Uterus (tissue), 4 donors: ENCODE measurements at places on chromosomes 7 and 10. TPM values are rescaled to one million over a fixed set of nuclear protein-coding genes. Genes with fewer than 3 reads are reported as not detected.
A peak's percentile ranks its signal among the peaks of the same experiment; 100 is the strongest.

- DNase-seq: no peak
Observed at GRCh38 chr7:120033114-120033513, 239.9 kb upstream of the KCND2 start.

- peak; percentile 74 for DNase-seq
Observed at GRCh38 chr7:73308665-73309214, at the start of gene NSUN5. NSUN5 (minus strand) TSS chr7:73308826; CDS start chr7:73308790, 36 bp downstream.

DNA sequence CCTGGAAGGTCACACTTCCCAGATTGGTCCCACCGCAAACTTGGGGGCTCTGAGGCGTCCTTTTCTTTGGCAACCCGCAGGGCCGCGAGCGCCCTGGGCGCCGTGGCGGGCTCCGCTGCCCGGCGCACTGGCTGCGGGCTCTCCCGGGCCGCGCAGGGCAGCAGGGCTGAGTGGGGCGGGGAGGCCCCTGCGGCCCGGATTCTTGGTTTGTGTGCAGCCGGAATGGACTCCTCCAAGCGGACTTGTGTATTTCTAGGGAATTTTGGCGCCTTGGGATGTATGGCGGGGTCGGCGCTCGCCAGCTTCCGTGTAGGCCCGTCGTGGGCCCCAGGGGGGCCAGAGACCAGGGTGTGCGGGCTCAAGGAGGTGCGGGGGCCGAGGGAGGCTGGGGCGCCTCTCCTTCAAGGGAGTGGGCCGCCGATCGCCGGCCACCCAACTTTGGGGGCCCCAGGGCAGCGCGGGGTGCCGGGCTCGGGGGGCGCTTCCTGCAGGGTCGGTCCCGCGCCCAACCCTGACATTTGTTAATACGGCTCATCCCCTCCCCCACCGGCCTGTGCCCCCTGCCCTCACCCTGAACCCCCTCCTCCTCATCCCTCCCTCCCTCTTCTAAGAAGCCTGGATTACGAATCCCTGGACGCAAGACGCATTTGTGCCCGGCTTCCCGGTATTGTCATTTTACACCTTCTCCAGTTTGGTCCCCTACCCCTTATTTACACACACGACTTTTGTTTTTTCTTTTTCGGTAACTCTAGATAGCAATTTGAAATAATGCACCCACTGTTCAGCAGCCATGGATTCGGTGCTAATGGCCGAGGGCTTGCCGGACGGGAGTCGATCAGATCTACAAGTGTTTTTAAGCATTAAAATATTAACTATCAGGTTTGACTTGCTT lies 2.5 kb downstream of the TCF7L2 start:
- no peak for DNase-seq

- DNase-seq: no peak
Observed at GRCh38 chr7:74183653-74184450, 9.7 kb downstream of the EIF4H start.

DNA sequence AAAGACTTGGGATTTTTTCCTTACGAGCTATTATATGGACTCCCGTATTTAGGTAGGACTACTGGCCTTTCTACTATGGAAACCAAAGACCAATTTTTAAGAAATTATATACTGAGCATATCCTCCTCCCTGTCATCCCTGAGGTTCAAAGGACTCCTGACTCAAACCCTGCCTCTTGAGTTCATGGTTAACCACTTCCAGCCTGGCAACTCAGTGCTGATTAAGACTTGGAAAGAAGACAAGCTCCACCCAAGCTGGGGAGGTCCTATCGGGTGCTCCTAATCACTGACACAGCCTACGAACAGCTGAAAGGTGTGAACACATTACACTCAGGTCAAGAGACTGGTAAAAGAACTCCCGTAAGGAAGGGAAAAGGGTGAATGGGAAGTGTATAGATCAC lies 66.8 kb downstream of the LYZL2 start:
- no peak for DNase-seq

GRCh38 chr7:122256046-122256445 lies 48.5 kb downstream of the FEZF1 start:
- DNase-seq: no peak

- DNase-seq: no peak
Observed at GRCh38 chr10:129552119-129552518, 85.1 kb downstream of the MGMT start.

DNA sequence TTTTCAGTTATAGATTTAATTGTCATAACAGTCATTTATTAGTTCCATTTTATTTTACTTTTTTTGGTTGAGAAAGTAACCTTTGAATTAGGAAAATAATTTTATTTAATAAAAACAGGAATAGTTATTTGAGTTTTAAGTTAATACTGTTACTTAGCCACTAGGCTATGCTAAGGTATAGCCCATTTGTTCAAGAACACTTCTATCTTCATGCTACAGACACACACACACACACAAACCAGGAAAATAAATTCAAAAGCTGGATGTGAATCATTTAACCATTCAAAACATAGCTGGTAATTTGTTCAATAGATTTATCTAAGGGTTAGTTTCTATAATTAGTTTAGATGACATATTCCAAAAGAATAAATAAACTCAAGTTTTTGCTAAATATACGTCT lies 148.4 kb downstream of the RNF133 start:
- DNase-seq: no peak

- no peak for DNase-seq
Observed at GRCh38 chr7:36620166-36620708, 104.1 kb downstream of the AOAH start.

DNA sequence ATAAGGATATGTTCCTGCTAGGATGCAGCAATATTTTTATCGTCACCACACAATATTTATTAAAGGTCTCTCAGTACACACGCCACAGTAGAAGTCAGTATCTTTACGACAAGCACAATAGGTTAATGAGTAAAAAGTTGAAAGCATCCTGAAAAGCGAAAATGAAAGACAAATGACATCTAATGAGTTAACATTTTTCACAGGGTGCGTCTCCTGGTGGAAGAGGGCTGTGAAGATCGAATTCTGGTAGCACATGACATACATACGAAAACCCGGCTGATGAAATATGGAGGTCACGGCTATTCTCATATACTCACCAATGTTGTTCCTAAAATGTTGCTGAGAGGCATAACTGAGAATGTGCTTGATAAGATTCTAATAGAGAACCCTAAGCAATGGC lies 10.8 kb downstream of the C1QL3 start:
- no peak for DNase-seq

DNA sequence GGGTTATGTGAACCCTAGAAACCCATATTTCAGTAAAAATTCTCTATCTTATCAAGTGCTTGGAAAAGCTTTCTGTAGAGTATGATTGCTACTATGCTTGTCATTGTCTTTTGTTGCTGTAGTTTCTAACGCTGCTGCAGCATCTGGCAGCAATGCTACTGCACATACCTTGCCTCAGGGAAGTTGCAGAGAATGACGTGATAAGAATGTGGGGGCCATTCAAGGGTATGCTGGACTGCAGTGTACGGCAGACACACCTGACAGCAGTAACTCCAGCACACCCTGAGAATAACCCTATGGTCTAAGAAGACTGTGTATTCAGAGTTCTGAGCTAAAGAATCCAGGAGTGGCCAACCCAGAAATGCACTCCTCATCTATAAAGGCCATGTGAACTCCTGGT lies 20.5 kb downstream of the TRIM4 start:
- DNase-seq: no peak

DNA sequence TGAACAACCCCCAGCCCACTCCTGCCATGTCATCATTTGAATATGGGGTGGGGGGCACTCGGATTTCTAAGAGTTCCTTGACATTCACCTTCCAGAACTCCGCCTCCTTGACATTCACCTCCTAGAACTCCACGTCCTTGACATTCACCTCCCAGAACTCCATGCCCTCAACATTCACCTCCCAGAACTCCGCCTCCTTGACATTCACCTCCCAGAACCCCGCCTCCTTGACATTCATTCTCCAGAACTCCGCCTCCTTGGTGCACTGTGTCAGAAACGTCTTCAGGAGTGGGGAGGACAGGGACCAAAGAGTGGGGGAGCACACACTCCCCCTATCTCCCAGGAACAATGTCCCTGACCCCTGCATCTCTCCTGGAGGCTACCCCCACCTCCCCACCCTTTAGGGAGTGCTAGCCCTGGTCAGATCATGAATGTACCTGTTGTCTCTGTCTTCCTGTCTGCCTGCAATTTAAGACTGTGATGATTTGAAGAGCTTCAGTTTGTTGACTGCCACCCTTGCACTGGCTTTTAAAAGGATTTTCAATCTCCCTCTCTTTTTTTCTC lies 110.1 kb downstream of the NPTX2 start:
- DNase-seq: no peak

Gene MYL10
- total RNA-seq: not detected

Gene MSS51
- total RNA-seq: 5.5 TPM

Gene DNAH11
- total RNA-seq: 2.8 TPM

DNA sequence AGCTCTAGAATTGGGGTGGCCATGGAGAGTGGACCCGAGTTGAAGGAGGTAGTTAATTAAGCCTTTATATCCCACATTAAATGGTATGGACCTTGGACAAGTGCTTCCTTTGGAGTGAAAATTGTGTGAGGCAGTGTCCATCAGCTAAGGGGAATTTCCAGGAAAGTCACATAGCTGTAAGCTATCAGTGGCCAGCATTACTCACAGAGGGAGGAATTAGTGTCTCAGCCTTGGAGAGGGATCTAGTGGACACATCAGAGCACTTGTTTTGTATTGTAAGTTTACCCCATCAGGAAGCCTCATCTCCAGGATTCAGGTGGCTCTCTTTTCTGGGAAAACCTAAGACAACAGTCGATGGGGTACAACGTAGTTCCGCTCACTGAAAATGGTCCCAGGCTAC lies 416.7 kb downstream of the TFEC start:
- no peak for DNase-seq

Gene CAMK1D
- total RNA-seq: 10.9 TPM

GRCh38 chr10:43623351-43623750 lies 17.1 kb downstream of the ZNF485 start:
- no peak for DNase-seq

DNA sequence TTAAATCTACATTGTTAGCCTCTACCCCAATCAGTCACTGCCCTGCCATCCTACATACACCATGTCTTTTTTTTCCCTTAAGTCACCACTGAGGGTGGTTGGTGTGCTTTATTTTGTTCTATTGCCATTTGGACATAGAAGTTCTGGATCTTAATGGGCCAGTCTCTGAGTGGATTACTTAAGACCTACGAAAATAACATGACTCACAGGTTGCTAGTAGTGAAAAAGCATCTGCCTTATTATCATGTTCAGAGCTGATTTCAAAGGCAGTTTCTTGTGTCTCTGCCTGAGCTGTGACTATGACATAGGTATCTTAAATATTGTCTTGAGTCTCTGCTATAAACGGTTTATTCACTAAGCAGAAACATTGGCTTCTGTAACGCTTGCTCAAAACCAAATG lies 410.8 kb downstream of the MDFIC start:
- no peak for DNase-seq

DNA sequence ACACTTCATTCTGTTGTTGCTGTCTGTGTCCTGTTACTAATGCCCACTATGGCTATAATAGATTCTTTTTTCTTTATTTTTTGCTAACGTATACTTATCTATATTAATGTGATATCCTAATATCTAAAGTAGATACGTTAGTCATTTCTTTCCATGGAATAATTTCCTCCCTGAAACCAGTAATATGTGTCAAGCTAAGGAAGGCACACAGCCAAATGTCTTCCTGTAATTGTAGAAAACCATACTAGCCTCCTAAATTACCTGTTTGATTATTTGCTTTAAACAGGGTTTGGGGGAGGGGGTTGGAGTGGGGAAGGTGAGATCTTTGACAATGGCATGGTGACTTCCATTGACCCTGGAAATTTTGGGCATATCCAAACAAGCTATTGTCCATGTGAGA lies 56.4 kb downstream of the THNSL1 start:
- no peak for DNase-seq

Gene KLF14
- total RNA-seq: not detected

DNA sequence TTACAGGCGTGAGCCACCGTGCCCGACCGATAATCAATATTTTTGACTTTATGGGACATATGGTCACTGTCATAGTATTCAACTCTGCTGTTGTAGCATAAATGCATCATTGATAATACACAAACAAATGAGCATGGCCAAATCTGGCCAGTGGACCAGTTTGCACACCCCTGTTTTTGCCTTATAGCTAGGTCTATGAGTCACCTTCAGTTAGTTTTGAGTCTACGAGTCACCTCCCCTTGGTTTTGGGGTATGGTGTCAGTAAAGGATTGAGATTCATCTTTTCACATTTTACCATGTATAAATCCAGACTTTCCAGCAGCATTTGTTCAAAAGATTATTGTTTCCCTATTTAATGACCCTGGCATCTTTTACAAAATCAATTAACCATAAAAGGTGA lies 362.5 kb upstream of the NRP1 start:
- no peak for DNase-seq

- DNase-seq: no peak
Observed at GRCh38 chr10:3419719-3420495, 247.3 kb upstream of the PITRM1 start.

DNA sequence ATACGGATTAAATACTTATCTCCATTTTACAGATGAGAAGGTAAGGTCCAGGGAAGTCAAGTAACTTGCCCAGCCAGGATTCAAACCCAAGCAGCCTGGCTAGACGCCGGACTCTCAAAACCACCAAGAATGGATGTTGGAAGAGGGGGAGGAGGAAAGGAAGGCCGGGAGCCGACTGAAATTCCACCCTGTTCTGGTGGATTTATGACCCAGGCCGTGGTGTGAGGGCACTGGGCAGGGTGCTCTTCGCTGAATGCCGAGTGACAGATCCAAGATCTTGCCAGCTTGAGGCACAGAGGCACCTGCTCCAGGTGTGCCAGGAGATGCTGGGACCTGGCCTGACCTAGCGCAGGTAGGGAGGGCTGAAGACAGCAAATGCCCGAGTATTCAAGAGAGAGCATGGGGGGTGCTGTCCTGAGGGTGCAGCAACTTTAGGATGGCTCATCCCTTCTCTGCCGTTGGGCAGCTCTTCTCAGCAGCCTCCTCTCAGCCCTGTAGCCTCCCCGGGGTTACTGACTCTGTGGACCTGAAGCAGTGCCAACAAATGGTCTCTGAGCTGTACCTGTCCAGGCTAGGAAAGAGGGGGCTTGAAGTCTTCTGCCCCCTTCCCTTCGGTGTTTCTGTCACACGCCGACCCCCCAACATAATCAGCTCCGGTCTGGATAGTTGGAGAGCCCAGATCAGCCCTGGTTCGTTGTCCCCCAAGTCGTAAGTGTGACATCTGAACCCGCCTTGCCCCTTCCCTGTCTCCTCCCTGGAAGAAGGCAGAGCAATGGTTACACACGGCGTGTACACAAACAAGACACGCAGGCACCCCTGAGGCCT lies 713 bp downstream of the LOXL4 start:
- DNase-seq: no peak

- no peak for DNase-seq
Observed at GRCh38 chr7:25632616-25633015, 404.3 kb upstream of the NPVF start.

Gene GPRIN2
- not detected for total RNA-seq

Gene ADAM22
- total RNA-seq: 6.8 TPM

GRCh38 chr7:157932498-157933218 lies 595.9 kb downstream of the DNAJB6 start:
- DNase-seq: no peak

GRCh38 chr10:76026905-76027304 lies 595.5 kb downstream of the LRMDA start:
- DNase-seq: no peak

Gene SLC26A3
- total RNA-seq: 1.0 TPM

GRCh38 chr10:68230268-68230667 lies 1.6 kb downstream of the ATOH7 start:
- DNase-seq: no peak

GRCh38 chr7:6234384-6234783 lies 38.0 kb downstream of the CYTH3 start:
- DNase-seq: no peak
